ENCODE measurements at places on chromosomes 6 and 20.
A peak's percentile ranks its signal among the peaks of the same experiment; 100 is the strongest.

DNA sequence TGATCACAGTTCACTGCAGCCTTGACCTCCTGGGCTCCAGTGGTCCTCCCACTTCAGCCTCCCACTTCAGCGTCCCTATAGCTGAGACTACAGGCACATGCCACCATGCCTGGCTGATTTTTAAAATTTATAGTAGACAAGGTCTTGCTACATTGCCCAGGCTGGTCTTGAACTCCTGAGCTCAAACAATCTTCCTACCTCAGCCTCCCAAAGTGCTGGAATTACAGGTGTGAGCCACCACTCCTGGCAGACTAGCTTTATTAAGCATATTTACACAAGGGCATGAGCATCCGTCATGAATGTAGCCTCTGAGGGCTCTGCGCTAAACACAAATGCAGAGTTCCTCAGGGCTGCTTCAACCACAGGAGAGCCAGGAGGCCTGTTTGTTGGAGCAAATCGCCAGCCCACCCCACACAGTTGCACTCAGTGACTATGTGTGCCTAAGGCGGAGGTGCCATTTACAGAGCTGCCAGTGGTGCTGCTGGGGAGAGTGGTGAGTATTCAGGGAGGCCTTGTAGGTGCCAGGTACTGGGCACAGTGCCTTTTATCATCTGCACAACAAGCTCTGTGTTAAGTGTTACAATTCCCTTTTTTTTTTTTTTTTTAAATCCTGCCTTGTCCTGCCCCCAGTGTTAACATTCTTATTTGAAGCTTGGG, 78.2 kb downstream of the PSMG4 start:
- DNase-seq: peak; percentile 45

DNA sequence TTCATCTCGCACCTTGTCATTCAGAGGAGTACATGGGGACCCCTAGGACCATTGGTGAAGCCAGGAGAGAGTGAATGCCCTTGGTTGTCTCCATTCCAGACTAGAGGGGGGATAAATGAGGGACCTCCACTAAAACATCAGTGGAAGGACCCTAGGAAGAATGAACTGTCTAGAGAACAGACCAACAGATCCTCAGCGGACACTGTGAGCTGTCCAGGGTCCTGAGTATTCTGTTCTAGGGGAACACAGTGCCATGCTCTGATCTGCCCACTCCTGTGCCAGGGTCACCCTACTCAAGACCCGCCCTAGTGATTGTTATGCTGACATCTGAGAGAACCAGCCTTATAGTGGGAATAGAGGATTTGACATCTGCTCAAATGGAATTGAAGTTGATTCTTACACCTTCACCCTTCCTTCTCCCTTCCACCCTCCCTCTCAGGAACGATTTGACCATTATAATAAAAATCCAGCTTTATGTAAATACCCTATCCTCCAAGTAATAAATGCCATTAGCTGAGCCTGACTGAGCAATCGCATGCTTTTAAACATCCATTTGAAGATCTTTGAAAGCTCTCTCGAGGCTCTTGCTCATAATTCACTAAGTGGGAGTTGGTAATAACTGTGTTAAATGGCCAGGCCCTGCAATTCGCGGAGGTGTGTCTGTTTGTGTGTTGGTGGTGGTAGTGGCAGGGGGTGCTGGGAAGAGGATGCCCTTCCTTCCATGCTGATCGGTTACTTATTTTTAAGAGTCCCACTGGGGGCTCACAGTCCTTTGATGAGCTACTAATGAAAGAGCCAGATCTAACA, 43.6 kb upstream of the SLC32A1 start:
- peak; percentile 61 for DNase-seq

GRCh38 chr6:27608916-27609883, 136.3 kb upstream of the ZNF184 start:
- DNase-seq: peak; percentile 70

GRCh38 chr6:130276507-130276906, 53.8 kb upstream of the SAMD3 start:
- DNase-seq: no peak

DNA sequence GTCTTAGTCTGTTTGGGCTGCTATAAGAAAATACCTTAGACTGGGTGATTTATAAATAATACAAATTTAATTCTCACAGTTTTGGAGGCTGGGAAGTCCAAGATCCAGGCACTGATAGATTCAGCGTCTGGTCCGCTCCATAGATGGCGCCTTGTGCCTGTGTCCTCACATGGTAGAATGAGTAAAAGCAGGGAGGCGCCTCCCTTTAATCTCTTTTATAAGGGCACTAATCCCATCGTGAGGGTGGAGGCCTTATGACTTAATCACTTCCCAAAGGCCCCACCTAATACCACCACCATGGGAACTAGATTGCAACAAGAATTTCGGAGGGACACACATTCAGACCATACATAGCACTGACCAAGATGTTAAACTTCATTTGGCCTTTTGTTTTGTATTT, 91.2 kb upstream of the TMEM181 start:
- no peak for DNase-seq

GRCh38 chr6:46688117-46688965, 656 bp downstream of the TDRD6 start:
- no peak for DNase-seq

DNA sequence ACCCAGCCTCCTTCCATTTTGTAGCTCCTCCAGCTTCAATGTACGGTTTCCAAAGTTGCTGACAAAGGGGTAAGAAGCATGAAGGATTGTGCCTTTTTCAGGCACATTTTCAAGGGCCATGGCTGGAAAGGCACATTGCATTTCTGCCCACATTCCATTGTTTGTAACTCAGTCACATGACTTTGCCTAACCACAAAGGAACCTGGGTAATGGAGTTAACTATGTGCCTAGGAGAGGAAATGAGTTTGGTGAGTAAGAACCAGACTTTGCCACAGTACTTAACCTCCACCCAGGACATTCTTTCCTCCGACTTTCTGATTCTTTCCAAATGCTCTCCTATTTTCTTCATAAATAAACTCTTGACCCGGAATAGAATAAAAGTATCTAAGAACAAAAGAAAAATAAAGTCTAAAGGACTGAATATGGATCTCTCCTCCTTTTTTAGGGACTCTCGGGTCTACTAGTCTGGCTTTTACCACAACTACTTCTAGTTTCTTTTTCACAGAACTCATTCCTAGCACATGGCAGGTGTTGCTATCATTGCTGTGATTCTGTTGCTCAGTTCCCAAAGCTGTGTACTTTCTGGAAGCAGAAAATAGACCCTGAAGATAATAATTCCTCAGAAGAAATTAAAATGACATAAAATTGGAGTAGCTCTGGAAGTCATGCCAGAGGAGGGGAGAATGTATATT, 81.5 kb upstream of the ISM1 start:
- DNase-seq: no peak

DNA sequence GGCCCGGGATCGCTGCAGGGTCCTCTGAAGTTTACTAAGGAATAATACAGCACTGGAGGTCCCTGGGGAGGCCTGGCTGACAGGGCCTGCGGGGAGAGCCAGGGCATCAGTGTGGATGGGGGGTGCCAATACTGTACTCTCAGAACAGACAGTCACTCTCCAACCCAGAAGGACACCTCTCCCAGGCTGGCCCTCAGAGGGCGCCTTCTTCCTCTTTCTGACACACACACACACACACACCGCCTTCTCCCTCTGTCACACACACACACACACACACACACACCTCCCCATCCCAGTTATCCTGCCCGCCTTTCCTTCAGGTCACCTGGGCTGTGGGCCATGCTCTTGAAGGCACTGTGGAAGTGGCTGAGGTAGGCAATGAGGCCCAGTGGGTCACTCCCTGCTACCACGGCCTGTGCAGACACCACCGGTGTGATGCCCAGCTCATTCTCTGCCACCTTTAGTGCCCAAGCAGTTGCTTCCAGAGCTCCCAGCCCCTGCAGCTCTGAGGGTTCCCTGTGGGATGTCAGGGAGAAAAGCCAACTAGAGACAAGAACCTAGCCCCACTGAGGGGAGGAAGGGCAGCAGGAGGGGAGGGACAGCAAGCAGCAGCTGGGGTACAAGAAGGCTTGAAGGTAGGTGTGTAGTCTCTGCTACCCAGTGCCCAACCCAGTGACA, 7.5 kb downstream of the SMPD2 start:
- DNase-seq: no peak

DNA sequence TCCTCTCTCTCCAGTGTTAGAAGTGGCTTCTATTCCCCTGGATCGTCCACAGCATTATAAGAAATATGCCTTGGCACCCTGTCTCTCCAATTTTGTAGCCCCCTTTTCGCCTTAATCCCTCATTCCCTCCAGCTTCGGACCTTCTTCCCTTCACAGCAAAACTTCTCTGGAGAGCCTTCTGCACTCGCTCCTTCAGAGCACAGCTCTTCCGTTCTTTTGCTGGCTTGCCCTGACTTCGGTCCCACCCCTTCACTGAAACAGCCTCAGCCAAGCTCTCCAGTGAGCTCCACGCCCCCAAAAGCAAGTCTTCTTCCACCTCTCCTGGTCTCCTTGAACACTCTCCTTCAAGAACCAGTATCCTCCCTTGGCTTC, 134.7 kb upstream of the RNF24 start:
- no peak for DNase-seq

DNA sequence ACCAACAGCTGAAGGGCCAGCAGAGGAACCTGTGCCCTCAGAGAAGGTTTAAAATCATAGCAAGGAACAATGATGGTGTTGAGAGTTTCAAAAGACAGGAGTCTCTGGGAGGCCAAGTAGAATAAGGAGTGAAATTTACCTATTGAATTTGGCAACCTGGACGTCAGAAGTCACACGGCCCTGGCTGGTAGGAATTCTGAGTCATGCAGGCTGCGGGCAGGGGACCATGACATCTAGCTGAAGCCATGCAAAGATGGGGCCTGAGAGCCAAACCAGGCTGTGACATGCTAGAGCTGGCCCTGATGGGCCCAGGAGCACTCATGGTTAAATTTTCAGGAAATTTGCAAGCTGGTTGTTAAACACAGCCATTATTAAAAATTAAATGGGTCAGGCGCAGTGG, 64.0 kb upstream of the SNX9 start:
- DNase-seq: no peak

GRCh38 chr6:104603108-104603745, 256.5 kb downstream of the HACE1 start:
- no peak for DNase-seq

GRCh38 chr20:37911838-37912281, 8.9 kb downstream of the VSTM2L start:
- DNase-seq: peak; percentile 59

DNA sequence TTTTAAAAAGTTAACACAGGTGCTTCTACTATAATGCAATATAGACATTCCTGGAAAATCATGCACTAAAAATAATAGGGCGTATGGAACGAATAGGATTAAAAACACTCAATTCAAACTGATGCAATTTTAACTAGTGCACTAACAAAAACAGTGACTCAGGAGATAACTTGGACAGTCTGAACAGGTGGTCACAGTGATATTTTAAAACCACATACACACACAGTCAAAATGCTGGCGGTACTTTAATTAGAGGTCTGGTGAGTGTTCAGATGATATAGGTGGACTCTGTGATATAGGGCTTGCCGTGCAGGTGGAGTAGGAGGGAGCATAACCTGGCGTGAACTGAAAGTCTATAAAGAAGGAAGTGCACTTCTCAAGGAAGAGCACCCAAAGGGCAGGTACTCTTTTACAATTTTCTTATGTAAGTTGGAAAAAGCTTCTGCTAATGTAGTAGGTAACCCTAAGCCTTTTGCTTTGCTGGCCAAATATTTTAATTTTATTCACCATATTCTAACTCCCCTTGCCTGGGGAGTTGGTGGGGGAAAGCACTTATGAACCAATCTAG, 41.9 kb upstream of the PLN start:
- no peak for DNase-seq

- no peak for DNase-seq
These were observed 7.0 kb downstream of the TRPC4AP start for GRCh38 chr20:35085477-35086225.

GRCh38 chr20:46206025-46206424, 87.9 kb downstream of the CD40 start:
- peak; percentile 49 for DNase-seq

DNA sequence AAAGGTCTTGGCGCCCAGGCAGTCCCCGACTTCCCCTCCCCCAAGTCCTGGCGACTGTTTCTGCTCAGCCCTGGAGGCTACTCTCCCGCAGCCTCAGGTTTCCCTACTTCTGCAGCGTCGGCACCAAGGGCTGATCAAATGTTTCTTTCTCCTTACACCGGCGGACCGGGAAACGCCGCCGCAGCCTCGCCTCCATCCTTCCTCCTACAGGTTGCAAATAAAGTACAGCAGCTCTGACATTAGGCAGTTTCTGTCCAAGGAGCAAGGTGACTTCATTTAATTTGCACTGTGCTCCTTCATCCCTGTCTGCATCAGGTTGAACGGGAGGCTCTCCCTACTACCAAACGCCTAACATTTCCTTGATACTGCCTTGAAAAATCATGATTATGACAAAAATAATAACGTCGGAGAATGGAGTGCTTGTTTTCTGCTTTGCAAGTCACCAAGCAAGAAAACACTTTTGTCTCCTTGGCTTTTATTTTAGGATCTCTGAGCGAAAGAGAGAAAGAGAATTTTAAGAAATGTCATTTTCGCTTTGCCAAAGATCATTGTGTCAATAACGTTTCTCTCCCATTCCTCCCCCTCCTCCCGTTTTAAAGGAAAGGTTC, 1.0 kb downstream of the CLIC5 start:
- no peak for DNase-seq

- no peak for DNase-seq
These were observed 1.8 kb downstream of the RHAG start for GRCh38 chr6:49634836-49635218.

GRCh38 chr6:159438106-159438505, 254.9 kb downstream of the SOD2 start:
- DNase-seq: no peak

DNA sequence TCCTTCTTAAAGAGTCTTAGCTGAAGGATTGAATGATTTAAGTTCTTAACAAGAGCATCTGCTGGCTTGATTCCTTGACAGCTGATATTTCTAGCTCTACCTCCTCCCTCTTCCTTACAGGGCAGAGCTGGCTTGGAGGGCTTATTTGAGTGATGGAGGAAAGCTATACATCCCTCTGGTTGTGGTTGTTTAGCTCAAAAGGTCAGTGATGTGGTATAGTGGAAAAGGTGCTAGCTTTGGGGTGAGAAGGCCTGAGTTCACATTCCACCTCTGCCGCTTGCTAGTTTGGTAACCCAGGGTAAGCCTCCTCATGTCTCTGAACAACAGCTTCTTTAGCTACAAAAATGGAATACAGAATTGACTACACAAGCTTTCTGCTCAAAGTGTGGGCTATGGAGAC, 8.3 kb downstream of the CHMP4B start:
- no peak for DNase-seq

DNA sequence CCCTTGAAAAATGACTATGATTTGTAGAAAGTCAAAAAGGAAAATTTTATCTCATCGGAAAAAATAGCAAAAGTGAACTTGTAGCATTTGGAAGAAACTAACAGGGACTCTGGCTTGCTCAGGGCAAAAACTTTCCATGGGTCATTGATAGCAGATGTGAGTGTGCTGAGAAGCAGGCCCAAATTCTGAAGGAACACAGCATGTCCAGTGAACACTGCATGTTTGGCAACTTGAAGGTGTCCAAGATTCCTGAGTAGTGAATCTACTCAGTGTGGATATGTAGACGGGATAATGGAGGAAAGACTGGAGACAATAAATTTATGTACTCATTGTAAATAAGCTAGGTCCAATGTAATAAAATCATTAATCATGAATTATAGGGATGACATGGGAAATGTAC, 8.2 kb downstream of the SLC17A2 start:
- DNase-seq: no peak

- no peak for DNase-seq
These were observed 83.3 kb upstream of the DUSP22 start for GRCh38 chr6:208938-209337.

All from RPMI8226 (cell line).